Fibroblast of mammary gland (primary cell): ENCODE measurements at places on chromosomes 2 and 18.

DNA sequence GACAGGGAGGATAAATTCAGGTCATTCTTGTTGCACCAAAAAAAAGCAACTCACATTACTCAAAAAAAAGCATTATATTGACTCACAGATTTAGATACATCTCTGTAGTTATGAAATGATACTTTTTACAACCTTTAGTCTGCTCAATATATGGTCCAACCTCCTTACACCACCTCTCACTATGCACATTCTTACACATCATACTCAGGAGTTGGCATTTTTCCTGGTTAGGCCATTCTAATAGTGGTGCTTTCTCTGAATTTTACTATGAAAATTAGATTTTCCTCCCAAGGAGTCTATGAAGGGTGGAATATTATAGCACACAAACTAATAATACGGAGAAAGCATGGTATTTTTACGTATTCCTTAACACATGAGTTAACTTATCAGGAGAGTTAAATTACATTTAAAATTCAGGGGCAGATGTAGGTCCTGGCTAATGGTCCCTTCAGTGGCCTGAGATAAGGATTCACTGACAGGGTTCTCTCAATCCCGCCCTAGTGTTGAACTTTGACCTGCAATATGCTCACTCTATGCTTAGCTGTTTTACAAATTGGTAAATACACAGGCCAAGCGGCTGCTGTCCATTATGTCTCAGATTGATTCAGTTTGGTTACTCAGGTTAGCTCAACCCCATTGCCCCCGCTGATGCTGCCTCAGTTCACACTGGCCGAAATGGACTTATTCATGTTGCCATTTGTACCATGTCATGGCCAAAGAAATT, 153.6 kb downstream of the NCKAP5 start:
- no peak for DNase-seq

GRCh38 chr2:169162613-169163012, 93.2 kb downstream of the DHRS9 start:
- no peak for DNase-seq

DNA sequence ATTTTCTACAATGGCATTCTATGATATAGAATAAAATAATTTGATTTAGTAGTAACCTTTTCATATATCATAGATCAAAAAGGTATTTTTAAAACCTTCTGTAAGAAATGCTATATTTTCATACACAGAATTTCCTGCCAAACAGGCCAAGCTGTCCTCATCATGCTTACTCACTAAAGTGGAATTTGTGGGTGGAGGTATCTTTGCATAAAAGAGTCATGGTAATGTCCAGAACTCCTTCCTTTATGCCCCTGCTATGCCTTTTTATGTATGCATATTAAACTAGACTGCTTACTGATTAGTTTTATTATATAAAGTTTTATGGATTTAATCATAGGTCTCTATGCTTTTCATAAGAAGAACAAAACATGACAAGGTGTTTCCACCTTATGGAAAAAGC, 27.5 kb upstream of the MARCHF7 start:
- peak; percentile 65 for DNase-seq

GRCh38 chr2:216635701-216636550, 2.7 kb downstream of the IGFBP2 start:
- DNase-seq: no peak

- DNase-seq: no peak
Measured at GRCh38 chr18:2312440-2312839, 258.9 kb downstream of the METTL4 start.

GRCh38 chr18:26052505-26052904, 37.9 kb downstream of the SS18 start:
- DNase-seq: peak; percentile 49

- no peak for DNase-seq
Measured at GRCh38 chr18:23087352-23087751, 47.9 kb upstream of the CABLES1 start.

- no peak for DNase-seq
Measured at GRCh38 chr2:35365859-35366258, 989.7 kb upstream of the CRIM1 start.

- DNase-seq: no peak
Measured at GRCh38 chr2:28547223-28547860, 51.5 kb downstream of the PLB1 start.

DNA sequence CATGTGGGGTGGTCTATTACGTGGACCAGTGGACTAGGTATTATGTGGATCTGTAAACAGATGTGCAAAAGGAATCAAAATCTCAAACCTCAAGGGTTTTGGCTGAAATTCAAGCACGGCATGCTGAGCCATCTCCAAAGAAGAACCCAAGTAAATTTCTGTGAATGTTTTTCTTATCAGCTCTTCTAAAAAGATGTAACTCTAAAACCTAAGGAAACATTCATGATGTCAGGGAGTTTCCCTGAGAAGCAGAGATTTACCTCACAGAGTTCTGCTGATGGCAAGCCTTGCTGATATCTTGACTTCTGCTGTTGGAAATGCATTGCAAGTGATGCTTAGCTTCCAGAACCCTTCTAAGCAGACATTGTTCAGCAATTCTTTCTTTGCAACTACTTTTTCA, 21.6 kb downstream of the DSG4 start:
- DNase-seq: no peak

GRCh38 chr2:51734115-51734514, 702.2 kb upstream of the NRXN1 start:
- peak; percentile 48 for DNase-seq

DNA sequence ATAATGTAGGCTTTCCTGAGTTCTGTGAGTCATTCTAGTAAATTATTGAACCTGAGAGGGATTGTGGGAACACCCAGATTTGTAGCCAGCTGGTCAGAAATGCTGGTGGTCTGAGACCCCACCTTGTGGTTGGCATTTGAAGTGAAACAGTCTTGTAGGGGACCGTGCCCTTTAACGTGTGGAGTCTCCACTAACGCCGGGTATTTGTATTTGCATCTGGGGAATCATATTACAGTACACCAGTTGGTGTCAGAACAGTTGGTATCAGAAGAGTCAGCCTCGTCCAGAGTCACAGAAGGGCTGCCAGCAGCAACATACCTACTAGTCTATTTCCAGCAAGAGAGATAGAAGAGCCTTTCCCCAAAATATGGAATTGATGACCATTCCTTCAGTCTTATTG, 38.3 kb upstream of the PTPN4 start:
- DNase-seq: no peak

- no peak for DNase-seq
Measured at GRCh38 chr2:157934684-157935377, 58.7 kb upstream of the ACVR1 start.

GRCh38 chr2:120256651-120257000, 4.0 kb downstream of the RALB start:
- no peak for DNase-seq

DNA sequence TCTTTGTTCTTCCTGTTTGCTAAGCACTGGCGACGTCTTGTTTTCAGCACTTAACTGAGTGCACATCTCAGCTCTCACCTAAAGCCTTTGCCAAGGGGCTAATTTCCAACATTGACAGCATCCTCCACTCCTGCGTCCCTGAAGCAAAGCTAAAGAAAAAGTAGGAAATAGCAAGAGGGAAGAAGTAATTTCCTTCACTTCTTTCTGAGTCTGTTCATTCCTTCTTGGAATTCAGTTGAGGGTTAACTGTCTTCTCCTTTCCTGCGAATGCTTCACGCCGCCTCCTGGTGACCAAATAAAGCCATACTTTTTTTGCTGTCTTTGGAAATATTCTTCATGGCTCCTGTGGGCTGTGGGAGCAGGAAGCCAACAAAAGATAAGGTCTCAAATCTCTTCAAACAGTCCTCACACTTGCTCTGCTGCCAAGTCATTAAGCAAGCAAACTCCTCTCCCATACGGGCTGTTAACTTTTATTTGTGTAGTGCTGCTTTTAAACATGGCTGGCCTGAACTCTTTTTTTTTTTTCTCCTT, 100.9 kb downstream of the DPP10 start:
- DNase-seq: no peak

GRCh38 chr2:227402959-227403358, 15.2 kb upstream of the SCYGR1 start:
- DNase-seq: peak; percentile 55

DNA sequence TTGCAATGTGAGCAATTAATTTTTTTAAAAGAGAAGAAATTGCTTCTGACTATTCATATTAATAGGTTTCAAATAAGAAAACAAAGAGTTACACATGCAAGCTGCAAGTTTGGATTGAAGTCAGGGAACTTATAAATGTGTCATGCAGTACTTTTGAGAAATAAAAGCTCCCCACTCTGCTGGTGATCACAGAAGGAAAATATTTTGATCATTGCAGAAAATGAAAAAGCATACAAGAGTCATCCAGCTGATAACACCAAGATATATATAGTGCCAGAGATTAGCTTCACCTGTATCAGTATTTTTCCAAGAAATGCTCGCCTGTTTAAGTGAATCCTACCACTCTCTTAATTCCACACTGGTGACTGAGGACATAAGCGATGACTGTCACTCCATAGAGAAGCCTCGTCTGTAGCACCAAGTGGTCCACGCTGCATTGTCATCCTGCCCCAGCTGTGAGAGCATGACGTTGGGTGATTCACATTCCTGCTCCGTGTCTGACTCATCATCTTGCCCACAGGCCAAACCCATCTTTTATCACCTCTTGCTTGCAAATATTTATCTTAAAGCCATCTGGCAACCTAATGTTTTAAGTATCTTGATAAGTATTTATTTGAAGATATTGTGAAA, 178.0 kb downstream of the ASXL3 start:
- peak; percentile 97 for DNase-seq

DNA sequence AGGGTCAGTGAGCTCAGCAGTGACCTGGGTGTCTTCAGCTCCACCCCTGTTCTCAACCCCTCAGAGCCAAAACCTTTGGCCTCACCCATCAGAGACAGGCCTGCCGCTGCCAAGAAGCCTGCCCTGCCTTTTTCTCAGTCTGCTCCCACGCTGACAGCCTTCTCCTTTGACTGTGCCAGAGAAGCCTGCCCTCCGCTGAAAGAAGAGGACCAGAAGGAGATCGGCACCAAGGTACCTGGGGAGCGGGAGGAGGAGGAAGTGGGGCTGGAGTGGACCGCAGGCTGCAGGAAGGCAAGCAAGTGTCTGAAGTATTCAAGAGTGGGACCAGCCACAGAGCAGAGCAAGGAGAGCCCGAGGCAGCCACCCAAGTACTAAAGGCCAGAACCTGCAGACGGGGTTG, 33.2 kb downstream of the TOGARAM2 start:
- no peak for DNase-seq

DNA sequence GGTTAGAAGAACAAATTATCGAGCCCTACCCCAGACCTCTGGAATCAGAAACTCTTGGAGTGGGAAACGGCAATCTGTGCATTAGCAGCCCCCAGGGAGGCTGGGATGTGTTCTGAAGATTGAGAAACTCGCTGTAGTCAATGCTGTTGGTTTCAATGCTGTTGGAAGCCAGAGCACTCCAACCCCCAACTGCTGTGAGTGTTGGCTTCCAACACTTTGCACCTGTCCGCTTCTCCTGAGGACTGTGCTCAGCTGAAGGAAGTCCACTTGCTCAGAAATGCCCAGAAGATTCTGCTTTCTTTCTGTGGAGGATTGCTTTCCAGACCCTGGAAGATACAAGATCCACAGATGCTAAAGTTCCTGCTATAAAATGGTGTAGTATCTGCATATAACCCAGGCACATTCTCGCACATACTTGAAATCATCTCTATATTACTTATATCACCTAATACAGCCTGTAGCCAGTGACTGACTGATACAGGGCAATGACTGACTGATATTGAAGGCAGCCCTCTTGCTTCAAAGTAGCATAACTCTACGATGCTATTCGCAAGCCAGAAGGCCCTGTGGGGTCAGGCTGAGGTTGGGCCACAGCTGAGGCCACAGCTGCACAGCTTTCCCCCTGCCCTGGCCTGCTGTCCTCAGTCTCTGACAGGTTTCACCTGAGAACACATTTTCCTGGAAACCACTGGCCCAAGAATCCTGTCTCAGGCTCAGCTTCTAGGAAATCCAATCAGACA, 757.7 kb upstream of the ID2 start:
- DNase-seq: no peak

GRCh38 chr2:158753641-158754611, 41.2 kb upstream of the DAPL1 start:
- DNase-seq: peak; percentile 78

- peak; percentile 33 for DNase-seq
Measured at GRCh38 chr2:213187386-213187785, 36.0 kb upstream of the IKZF2 start.
